Adrenal gland (tissue), 19 donors: ENCODE measurements at places on chromosomes 2 and 18.
A peak's percentile ranks its signal among the peaks of the same experiment; 100 is the strongest.

- DNase-seq, result no peak
Measured at GRCh38 chr2:172842511-172843265, 107.0 kb downstream of the RAPGEF4 start.

DNA sequence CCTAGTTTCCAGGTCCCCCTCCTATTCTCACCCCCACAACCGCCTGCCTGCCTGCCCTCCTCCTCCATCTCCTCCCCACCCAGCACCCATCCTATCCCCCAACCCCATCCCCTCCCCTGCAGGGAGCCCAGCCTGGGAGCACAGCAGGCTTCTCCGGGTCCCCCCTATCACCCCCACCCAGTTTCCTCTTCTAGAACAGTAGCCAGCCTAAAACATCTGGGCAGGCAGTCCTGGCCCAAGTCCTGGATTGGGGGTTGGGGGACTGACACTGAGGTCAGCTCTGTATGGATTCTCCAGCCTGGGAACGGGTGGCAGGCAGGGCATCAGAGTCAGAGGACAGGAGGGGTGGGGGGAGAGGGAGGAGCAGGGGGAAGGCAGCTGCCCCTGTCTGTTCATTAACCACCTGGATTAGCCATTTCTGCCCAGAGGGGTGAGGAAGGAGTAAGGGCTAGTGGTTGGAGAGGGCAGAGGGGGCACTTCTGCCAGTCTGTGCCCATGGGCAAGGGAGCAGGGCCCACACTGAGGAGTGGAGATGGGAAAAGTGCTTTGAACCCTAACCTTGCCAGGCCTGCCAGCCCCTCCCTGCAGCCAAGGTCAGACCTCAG, 60.0 kb downstream of the TNS1 start:
- DNase-seq, result peak; percentile 42

DNA sequence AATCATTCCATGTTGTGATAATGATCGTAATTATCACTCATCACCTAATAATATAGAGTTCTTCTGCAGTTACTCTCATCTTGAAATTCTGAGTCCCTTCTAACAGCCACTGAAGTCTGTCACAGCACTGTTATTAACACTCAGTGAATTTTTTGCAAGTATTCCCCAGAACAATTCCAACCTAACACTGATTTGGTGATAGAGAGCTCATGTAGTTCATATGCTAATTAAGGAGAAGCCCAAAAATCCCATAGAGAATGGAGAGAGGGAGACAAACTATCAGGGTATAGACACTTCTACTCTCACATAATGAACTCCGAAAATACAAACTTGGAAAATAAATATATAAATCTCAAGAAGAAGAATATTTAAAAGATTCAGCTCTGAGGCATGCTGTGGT, 1253.4 kb upstream of the NXPH2 start:
- no peak for DNase-seq

- no peak for DNase-seq
Measured at GRCh38 chr18:77572537-77572936, 322.9 kb downstream of the GALR1 start.

GRCh38 chr2:206802654-206803514, 37.5 kb downstream of the FASTKD2 start:
- no peak for DNase-seq

GRCh38 chr2:217975626-217976025, 27.2 kb downstream of the TNS1 start:
- DNase-seq, result no peak
